ENCODE measurements at places on chromosomes 11 and 22.

GRCh38 chr11:14334893-14335292 lies 24.1 kb downstream of the RRAS2 start:
- DNase-seq = no peak

DNA sequence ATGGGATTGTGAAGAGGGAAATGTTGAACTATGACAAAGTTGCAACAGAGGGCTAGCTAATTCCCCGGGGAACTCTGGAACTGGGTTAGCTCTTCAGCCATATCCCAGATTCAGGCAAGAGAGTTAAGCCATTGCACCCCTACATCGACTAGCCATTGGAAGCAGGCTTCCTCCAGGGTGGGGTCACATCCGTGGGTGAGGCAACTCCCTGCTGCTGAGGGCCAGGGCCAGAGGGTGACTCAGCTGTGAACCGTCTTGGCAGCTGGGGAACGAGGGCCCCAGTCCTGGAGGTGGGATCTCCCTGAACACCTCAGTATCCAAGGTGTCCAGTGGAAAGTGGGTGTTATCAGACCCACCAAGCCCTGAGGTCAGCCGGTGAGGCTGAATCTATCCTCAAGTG lies 41.1 kb downstream of the RPS6KA4 start:
- DNase-seq = no peak

DNA sequence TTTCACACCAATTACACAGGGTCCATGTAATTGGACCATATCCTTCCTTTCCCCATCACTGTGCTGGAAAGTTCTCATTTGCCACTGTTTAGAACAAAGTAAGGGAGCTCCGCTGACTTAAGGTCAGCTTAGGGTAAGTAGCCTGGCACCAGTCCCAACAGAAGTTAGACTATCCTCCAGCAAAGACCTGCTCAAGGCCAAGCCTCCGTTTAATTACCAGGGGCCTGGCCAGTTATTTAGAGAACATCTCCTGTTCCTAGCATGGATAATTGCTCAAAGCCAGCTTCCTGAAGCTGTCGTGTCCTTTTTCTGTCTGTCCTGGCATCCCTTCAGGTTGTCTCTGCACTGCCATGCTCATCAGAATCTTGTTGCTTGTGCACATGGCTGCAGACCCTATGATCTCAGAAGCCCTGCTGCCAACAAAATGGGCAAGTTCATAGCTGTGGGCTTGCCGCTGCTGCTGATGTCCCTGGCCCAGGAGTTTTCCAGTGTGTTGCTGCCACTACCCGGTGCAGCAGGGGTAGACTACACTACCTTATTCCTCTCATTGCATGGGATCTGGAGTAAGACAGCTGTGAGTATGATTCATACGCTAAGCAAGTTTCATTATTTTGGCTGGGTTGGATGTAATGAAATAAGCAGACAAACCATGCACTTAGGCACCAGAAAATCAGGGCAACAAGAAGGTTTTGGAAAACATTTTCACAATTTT lies 8.1 kb downstream of the OR8A1 start:
- DNase-seq = no peak

GRCh38 chr22:24407278-24407665 lies 20.1 kb upstream of the ADORA2A start:
- no peak for DNase-seq

GRCh38 chr22:46827781-46828180 lies 65.3 kb downstream of the TBC1D22A start:
- no peak for DNase-seq

DNA sequence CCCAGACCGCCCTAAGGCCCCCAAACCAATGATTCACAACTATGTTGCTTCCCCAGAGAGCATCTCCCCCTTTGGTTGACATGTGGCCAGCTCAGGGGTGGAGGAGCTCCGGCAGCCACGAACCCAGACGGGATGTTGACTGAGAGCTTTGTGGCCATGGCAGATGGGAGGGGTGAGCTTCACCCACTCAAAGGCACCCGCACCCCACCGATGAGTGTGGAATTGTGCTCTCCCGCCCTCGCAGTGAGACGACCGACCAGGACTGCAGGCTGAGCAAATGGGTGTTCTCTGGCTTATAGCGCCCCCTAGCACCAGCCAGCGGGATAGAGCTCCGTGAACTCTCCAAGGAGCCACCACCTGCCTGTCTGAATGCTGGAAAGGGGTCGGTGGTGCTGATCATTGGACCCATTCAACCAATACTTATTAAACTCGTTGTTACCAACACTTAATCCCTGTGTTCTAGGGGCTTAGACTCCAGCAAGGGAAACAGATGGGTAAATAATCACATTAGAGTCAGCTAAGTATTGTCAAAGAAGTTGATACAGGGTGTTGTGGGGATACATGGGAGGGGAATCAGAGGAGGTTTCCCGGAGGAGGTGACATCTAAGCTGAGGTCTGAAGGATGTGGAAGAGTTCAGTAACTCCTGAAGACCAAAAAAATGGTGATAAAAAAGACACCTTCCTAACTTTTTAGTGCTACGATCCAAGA lies 4.5 kb upstream of the TIMP3 start:
- peak; percentile 44 for DNase-seq

DNA sequence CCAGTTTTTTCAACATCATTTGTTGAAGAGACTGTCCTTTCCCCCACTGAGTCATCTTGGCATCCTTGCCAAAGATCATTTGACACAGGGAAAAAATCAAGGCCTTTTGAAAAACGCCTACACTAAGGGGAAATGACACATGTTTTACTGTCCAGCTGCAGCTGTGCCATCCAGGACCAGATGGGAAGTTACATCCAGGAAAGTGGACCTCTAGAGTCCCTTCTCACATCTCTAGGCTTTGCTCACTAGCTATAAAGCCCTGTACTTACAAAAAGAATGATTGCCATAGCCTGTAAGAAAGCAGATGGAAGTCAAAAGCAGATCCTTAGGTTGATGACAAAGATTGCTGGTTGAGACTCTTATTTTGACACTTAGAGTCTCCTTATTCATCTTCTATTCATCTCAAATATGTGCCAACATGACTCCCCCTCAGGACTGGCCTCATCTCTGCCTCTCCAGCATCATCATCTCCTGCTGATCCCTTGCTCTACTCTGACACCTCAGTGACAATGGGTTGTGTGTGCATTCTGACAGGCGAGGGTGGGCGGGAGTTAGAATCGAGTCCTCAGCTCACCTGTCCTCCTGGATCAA lies 22.8 kb downstream of the OSBP2 start:
- DNase-seq = peak; percentile 12
